Stimulated activated CD4-positive, alpha-beta T cell treated with anti-CD3 and anti-CD28 coated beads, Interleukin-2, amount 100 ng/mL, for 48 hours (primary cell): ENCODE measurements at places on chromosomes 3 and 15.
A peak's percentile ranks its signal among the peaks of the same experiment; 100 is the strongest.

DNA sequence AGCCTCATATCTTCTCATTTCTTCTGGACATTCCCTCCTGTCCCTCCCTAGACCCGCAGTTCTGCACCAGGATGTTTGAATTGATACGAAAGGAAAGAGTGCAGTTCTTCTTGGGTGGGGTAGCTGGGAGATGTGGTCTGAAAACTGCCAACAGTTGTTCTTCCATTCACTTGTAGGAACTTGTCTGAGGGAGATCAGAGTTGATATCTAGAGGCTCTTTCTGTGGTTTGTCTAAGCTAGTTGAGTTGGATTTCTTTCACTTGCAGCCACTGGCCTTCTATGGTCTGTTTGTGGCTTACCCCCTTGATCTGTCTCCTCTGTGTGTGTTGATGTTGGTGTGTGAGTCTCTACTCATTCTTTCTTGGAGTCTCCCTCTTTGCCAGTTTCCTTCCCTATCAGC, 42.5 kb upstream of the PIK3CB start:
- DNase-seq: no peak

- DNase-seq: no peak
Observed at GRCh38 chr15:92662762-92663161, 7.2 kb upstream of the FAM174B start.

- no peak for DNase-seq
Observed at GRCh38 chr15:76614725-76615124, 278.2 kb downstream of the ISL2 start.

DNA sequence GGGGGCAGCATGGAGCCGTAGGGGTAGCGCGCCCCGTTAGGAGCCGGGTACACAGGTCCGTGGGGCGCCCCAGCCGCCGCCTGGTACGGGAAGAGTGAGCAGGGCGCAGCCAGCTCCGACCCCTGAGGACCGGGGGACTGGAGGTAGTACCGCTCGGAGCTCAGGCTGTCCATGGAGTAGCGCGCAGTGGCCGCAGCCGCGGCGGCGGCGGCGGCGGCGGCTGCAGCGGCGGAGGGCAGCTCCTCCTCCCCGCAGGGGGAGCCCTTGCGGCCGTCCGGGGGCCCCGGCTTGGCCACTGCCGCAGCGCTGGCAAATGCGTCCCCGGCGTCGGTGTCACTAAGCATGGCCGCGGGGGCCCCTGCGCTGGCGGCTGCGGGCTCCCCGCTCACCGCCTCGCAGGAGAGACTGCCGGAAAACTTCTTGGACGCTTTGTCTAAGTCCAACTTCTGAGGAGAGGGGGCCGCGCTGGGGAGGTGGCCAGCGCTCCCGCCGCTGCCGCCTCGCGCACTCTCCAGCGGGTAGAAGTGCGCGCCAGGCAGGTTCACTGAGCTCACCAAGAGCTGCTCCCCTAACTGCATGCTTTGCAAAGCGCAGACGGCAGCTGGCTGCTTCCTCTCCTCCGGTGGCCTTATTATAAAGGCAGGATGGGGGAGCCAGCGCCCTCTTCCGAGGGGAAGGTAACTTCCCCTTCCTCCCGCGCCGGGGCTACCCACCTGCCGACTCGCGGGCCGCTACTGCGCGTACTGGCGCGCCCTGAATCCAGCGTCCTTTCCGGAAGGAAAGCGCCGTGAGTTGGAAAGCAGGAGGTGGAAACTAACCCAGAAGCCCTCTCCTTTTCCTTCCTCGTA, at the start of gene EOMES:
Gene EOMES, minus strand, starts transcription at position 607 of the 848 bp plus-strand sequence. Its CDS starts 29 bp downstream, at position 578.
- DNase-seq: peak; percentile 48

- DNase-seq: no peak
Observed at GRCh38 chr15:101317336-101317872, 22.4 kb upstream of the SNRPA1 start.

DNA sequence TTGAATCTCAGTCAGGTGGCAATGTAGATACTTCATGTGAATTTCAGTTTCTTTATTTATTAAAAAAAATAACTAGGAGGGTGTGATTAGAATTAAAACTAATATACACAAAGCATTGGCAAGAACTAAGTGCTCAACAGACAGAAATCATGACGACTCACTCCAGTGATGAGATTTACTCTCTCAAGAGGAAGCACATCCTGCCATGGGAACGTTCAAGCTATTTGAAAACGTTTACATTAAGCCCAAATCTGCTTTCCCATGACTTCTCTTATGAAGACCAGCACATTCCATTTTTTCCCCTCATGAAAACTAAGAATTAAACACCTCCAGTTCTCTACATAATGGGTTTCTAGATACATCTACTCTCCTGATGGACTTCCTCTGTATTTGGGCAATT, 8.5 kb downstream of the WDR53 start:
- DNase-seq: no peak

- no peak for DNase-seq
Observed at GRCh38 chr15:98525661-98526001, 122.7 kb upstream of the IGF1R start.

- DNase-seq: peak; percentile 80
Observed at GRCh38 chr15:72230197-72231065, 559 bp downstream of the PKM start.

DNA sequence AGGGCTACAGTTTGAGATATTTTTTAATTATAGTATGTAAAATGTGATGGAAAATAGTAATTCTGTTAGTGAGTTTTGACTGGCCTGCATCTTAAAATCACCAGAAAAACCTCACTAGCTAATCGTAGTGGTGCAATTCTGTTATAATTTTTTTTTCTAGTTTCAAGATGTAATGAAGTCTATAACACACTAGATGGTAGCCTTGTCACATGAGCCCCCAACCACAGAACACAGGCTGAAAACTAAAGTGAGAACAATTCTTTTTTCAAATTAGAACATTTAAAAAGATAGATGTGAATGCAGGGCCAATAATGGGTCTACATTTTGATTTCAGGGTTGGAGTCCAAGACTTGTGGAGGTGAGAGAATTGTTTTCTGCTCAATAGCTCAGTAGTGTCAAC, 83.3 kb upstream of the KCNH8 start:
- no peak for DNase-seq

DNA sequence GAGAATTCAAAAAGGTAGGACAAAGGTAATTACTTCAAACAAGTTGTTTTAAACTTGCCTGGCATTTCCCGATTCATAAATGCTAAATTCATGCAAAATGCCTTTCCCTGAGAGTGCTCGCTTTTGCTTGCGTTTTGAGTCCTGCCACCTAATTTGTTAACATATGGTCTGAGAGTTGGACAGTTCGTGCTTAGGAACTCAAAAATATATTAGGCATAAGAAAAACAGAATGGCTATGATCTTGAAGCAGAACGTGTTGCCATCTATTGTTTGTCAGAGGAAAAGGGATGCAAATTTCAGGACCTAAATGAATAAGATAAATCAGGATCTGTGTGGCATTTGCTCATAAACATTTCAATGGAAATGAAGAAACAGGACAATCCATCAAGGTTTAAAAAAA, 195.8 kb downstream of the ZMAT3 start:
- no peak for DNase-seq

DNA sequence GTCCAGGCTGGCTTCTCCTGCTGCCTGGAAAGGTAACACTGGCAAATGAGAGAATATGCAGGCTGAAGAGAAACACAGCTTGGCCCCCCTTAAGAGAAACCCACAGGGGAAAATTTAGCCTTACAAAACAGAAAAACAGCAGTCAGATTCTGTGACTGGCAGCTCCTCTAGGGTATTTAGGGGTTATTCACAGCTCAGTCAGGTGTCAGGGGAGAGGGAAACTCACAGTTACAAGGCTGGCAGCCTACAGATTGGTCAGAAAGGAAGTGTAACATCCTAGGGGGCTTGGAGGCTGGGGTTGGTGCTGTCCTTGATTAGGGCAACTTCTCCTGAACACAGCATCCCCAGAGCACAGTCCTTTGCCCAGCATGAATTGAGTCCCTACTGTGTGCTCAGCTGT, 81.4 kb downstream of the SEMA5B start:
- no peak for DNase-seq

DNA sequence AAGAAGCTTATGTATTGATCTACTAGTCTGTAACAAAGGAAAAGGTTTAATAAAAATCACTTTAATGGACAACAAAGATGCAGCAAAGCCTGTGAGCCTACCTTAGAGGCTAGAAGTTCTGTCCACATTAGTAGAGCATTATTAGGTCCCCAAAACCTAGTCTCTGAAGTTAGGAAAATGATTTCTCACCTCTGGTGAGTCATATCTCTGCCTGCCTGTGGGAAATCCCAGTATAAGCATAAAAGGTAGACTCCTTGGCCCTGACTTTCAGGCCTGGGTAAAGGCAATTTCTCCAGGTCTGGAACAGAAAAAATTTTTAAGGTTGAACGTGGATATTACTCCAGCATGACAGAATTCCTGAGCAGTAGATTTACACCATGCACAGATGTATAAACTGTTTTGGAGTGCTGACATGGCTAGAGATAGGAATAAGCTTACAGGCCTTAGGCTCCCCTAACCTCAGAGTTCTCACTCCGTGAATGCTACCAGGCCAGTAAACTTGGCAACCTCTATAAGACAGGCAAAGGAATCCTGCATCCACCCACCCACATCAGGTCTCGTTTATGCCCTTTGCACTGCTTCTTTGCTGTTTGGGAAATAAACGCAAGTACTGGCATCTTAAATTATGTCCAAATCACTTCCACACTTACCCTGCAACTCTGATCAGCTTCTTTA, 104.1 kb downstream of the SERPINI1 start:
- DNase-seq: no peak

DNA sequence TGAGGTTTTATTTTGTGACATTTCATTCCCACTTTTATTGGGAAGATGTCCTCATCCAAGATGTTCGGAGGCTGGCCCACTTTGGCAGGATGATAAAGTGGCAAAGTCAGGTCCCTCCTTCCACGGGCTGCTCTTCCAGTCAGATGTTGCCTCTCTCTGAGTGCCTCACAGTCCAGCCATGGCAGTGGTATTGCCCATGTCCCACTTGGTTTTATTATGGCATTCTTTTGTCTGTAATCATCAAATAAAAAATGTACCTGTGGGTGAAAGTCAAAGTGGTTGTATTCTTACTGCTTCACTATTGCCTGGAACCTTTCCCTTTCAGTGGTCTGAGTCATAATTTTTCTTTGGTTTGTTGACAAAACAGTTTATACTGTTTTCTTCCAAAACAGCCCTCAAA, 20.2 kb downstream of the ARNT2 start:
- DNase-seq: no peak

DNA sequence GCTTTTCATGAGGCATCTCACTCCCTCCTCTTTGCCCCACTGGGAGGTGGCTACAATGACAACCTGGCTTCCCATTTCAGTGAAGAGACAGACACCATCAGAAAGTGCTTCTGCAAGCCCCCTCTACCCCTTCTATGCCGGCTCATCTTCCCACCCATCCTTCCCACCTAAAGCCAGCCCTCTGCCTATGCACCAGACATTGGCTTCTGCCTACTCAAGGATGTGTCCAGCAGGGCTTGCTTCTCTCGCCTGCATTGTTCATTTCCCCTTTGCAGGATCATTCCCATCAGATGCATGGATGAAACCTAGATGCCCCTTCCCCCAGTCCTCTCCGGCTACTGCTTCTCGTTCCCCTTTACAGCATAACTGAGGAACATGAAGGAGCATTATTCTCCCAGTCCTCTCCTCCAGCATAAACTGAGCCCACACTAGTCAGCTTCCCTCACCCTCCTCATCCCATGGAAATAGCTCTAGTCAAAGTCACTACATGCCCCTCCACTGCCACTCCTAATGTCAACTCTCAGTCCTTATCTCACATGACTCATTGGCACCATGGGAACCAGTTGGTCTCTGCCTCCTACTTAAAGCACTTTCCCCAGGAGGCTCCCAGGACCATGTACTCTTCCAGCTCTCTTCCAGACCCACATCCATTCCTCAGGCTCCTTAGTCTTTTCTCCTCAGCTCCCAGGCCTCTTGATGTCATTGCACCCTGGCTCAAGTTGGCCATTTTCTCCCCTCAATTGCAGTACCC, 47.9 kb downstream of the TM2D3 start:
- no peak for DNase-seq

GRCh38 chr15:91369823-91370222, 269.8 kb downstream of the SV2B start:
- no peak for DNase-seq

GRCh38 chr3:37492977-37493471, 318.6 kb upstream of the LRRFIP2 start:
- no peak for DNase-seq

DNA sequence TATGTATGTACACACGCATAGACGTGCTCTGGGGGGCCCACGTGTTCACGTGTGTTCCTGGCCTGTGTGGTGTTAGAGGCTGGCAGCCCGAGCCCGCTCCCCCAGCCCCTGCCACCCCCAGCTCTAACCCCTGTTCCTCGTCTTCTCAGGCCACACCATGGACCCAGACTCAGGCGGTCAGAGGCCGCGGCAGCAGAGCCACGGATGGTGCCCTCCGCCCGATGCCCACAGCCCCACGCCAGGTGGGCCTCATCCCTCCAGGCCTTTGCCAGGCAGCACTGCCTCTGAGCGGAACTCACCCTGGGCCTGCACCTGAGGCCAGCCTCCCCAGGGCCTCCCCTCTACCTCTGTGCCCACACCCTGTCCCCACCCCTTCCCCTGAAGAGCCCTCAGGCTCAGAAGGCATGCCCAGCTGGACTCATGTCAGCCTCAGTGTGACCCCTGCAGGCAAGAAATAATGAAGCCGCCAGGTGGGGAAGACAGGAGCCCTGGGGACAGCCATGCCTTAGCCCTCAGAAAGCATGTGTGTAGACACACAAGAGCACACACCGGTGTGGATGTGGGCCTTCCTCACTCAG, 16.4 kb upstream of the GNAT1 start:
- no peak for DNase-seq

DNA sequence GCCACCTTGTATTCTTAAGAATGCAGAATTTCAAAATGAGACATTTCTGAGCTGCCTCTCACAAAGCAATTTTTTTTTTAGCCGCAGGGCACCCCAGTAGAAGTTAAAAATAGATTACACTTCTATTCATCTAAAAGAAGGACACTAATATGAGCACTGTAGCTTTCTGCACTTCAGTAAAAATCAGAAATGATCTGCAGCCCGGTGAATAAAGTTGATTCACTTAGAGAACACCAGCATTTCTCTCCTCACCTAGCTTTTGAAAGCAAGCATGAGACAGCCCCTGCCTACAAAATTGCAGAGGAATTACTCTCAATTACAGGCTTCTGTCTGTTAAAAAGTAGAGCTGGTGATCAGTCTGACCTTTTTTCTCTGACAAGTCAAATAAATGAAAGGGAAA, 1062.4 kb downstream of the FHIT start:
- no peak for DNase-seq

- DNase-seq: no peak
Observed at GRCh38 chr3:22728406-22728805, 474.7 kb upstream of the UBE2E2 start.

- DNase-seq: no peak
Observed at GRCh38 chr3:111700054-111700453, 104.9 kb upstream of the ZBED2 start.

GRCh38 chr3:38149708-38150107, 11.2 kb downstream of the MYD88 start:
- no peak for DNase-seq
